Left ventricle myocardium superior (tissue), 1 donor: ENCODE measurements at places on chromosomes 16 and 17. TPM values are rescaled to one million over a fixed set of nuclear protein-coding genes. Genes with fewer than 3 reads are reported as not detected.

The HBA2 gene
- total RNA-seq: 37.2 TPM

The CEP131 gene
- total RNA-seq: 13.6 TPM

DNA sequence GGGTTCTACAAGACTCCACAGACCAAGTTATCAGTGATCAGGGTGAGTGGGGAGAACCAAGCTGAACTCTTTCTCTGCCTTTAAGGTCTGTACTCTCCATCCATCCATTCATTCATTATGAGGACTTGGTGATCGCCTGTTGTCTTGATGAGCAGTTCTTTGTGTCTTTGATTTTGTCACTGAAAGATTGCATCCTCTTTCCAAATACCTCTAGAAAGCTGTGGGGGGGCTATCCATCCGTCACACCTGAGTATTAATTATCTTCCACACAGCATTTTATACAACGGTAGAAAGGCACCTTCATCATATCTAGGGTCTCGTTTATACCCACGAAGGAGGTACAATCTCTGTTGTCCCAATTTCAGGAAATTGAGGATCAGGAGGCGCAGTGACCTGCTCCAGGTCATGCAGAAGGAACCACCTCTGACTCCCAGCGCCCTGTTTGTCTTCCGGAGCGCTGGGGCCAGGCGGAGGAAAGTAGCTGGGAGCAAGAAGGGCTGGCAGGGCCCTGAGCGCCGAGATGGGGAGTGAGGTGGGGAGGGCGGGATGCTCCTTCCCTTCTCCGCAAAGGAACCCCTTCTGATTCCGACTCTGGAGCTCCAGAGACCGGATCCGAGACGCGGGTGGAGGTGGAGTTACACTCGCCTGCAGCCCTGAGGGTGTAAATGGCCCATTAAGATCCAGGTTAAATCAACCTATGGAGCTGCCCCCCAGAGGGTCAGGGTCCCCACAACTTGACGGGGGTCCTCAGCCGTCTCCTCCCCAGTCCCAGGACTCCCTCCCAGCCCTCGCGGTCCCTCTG, 605 bp upstream of the ABAT start:
- no peak for DNase-seq

DNA sequence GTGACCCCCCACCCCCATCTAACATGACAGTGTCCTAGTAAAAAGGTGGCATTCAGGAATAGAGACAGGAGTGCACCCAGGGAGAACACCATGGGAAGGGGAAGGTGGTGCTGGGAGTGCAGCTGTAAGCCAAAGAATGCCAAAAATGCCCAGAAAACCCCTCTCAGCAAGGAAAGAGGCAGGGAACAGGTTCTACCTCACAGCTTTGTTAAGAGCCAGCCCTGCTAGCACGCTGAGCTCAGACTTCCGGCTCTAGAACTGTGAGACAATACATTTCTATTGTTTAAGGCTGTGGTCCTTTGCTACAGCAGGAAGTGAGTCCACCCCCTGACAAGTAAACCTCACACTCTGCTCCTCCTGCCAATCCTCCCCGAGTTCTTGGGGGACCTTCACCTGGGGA, 302.4 kb upstream of the N4BP1 start:
- no peak for DNase-seq

DNA sequence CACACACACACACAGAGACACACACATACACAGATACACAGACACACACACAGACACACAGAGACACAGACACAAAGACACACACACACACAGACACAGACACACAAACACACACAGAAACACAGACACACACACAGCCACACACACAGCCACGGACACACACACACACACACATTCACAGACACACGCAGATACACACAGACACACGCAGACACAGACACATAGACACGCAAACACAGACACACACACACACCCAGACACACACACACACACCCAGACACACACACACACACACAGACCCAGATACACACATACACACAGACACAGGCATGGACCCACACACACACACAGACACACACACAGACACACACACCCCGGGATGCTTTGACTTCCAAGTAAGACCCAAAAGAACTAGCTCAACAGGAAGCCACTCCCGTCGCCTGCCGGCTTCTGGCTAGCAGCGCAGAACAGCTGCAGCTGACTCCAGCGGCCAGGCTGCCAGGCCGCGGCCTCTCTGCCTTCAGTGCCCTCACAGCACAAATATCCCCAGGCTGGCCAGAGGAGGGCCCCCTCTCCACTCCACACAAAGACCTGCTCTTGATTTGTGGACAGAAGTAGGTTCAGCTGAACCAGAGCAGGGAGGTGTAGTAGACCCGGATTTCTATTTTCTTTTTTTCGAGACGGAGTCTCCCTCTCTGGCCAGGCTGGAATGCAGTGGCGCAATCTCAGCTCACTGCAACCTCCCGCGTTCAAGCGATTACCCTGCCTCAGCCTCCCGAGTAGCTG, 6.0 kb upstream of the CHRNE start:
- DNase-seq: peak; percentile 94

DNA sequence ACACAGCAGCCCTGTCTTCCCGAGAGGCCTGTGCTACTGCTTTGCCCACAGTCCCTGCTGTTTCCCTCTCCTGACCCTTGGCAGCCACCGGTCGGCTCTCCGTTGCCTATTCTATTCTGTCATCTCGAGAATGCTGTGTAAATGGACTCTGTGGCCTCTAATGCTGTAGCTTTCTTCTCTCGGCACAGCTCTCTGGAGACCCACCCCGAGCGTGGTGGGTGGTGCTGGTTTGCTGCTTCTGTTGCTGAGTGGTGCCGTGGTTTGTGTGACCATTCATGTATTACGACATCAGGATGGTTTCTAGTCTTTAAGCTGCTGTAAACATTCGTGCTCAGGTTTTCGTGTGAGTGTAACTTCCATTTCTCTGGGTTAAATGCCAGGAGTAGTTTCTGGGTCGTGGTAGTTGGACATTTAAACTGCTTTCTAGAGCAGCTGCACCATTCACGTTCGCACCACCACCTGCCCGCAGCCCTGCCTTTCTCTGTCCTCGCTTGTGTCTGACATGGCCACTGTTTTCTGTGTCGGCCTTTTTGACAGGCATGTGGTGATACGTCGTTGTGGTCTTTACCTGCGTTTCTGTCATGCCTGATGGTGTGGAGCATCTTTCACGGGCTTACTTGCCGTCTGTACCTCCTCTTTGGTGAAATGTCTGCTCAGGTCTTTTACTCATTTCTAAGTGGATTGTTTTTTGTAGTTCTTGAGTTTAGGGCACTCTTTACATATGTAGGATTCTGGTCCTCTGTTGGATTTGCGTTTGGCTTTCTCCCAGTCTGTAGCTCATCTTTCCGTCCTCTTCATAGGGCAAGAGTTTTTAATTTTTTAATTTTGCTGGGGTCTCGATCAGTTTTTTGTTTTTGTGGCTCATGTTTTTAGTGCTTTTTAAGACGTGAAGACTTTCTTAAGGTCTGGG, 47.7 kb upstream of the ZNF750 start:
- DNase-seq: no peak
